ENCODE measurements at places on chromosomes 13 and 19. TPM values are rescaled to one million over a fixed set of nuclear protein-coding genes. Genes with fewer than 3 reads are reported as not detected.

DNA sequence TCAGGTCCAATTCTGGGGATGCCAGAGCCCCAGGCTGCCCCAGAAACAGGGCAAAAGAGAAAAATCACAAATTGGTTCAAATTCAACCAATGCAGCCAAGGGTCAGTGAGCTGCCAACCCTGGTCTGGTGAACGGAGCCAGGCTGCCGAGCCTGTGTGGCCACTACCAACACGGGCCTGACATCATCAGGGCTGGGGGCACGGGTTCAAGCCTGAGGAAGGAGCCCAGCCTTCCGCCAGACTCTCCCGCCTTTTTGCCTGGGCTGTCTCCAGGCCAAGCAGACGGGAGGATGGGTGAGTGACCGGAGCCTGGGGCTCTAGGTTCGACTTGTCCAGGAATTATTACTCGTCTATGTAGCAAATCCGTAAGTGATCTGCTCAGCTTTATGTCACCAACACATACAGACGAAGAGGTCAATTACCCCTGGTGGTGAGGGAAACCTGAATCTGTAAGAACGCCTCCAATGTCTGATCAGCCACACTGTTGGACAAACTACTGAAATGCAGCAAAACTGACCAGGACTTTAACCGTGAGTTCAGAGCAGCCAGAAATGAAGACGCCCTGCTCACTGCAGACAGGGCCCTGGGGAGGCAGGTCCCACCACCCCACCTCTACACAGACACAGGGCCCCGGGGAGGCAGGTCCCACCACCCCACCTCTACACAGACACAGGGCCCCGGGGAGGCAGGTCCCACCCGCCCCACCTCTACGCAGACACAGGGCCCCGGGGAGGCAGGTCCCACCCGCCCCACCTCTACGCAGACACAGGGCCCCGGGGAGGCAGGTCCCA lies 31.8 kb downstream of the RAB20 start:
- no peak for DNase-seq

- DNase-seq, result no peak
Measured at GRCh38 chr13:99661791-99662190, 160.5 kb downstream of the TM9SF2 start.

The C19orf38 gene
- not detected for total RNA-seq

- DNase-seq, result no peak
Measured at GRCh38 chr19:53877361-53877766, 4.6 kb upstream of the PRKCG start.

GRCh38 chr19:33688171-33688992 lies 66.6 kb downstream of the CHST8 start:
- DNase-seq, result no peak

The PNMA8A gene
- 3.3 TPM for total RNA-seq

DNA sequence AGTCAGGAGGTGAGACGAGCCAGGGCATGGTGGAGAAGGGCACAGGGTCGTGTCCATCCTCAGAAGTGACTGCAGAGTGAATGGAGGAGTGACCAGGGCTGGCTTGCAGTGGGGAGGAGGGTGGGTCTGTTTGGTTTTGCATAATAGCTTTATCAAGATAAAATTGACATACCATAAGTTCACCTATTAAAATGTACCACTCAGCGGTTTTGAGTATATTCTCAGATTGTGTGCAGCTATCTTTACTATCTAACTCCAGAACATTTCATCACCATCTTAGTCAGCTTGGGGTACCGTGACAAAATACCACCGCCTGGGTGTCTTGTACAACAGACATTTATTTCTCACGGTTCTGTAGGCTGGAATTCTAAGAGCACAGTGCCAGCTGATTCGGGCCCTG lies 13.2 kb downstream of the ZNF8 start:
- no peak for DNase-seq

Measured in glomerular endothelial cell (primary cell).